ENCODE measurements at places on chromosomes 1 and 21.

DNA sequence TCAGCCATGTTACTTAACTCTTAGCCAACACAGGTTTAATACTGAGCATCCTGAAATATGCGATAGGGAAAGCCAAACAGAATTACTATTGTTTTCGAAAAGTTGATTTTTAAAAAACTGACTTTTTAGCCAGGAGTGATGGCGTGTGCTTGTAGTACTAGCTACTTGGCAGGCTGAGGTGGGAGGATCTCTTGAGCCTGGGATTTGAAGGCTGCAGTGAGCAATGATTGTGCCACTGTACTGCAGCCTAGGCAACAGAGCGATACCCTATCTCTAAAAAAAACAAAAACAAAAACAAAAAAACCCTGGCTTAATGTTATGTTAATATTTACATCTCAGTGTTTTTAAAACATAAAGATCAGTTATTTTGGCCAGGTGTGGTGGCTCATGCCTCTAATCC is 16.7 kb downstream of the NMNAT1 start:
- no peak for DNase-seq

DNA sequence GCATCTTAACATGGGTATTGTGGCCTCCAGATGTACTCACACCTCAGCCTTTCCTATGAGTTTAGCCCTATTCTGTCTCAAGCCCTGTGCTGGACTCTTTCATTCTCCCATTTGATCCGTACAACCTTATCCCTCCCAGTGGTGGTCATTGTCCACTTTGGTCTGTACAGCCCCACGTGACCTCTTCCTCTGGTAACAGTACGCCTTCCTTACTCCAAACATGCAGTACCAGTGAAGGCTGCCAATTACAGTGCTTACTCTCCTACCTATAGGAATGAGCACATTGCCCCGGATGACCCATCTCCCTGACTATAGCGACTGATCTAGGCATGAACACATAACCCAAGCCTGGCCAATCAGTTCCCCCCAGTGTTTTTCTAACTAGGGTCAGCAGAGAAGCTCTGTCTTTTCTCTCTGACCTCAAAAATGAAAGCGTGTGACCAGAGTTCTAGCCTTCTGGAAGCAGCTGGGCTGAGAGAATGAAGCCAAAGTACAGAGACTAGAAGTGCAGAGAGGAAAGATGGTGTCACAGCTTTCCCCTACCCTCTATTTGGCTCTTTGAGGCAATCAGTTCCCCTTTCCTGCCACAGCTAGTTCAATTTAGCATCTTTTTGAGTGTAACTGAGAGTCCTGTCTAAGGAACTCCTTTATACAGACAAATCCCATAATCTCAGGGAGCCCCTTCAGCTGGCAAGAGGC is 9.9 kb upstream of the QSOX1 start:
- DNase-seq = no peak

DNA sequence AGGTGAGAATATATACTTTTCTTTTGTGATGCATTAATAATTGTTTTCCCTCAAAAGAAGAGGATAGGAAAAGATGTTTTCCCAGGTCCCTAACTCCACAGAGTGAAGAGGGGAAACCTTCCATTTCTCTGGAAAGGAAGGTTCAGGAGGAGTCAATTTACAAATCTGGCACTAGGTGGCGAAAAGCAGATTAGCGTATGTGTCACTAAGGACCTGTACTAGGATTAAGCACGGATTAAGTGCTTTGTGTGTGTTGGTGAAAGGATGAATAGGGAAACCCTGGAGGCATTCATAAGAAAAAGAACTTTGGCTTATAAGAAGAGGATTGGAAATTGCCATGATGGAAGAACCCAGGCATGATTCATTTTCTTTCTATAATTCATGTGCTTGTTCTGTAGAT is 410.1 kb upstream of the PLXNA2 start:
- DNase-seq = peak; percentile 66

DNA sequence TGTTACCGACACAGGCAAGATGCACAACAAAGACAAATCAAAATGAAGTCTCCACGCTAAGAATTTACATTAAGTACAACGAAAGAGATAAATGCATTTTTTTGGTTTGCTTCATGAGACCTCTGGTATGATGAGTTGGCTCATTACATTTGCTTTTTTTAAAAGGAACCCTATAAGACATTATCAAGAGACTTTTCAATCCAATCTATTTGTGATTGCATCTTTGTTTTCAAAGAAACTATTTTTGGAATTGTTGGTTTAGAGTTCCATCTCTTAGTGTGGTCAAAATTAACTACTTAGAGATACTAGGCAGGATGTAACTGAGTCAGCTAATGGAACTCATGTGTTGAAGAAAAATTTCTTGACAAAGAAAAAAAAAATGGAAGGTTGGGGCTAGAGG is 200.1 kb downstream of the ZC3H11B start:
- no peak for DNase-seq

- DNase-seq = no peak
Measured at GRCh38 chr21:14844001-14844400, 220.8 kb downstream of the NRIP1 start.

GRCh38 chr21:17658931-17659330 is 46.2 kb upstream of the BTG3 start:
- no peak for DNase-seq

DNA sequence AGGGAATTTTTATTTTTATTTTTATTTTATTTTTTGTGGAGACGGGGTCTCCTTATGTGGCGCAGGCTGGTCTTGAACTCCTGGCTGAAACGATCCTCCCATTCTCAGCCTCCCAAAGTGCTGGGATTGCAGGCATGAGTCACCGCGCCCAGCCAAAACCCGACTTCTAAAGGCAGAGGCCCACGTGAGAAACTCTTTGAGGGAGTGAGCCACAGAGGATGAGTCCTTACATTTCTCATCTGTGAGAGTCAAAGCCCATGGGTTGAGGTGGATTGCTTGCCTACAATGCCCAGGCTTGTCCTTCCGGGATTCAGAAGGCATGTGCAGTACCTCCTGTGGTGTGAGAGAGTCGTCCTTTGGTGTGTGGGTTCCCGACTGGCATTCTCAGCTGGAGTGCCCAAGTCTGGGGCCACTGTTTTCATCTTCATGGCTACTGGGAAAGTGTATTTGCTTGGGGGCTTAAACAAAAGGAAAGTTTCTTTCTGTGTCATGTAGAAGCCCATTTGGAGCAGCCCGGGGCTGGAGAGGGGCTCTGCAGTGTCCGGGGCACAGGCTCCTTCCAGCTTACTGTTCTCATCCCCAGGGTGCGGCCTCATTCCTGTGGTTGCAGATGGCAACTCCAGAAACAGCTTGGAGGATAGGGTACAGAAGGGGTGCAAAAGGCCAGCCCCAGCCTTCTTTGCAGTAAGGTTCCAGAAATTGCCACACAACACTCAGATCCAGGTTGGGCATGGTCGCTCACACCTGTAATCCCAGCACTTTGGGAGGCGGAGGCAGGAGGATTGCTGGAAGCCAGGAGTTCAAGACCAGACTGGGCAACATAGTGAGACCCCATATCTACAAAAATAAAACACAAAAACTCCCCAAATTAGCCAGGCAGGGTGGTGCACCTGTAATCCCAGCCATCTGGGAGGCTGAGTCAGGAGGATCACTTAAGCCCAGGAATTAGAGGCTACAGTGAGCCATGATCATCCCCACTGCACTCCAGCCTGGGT is 29.4 kb upstream of the CSF3R start:
- no peak for DNase-seq

DNA sequence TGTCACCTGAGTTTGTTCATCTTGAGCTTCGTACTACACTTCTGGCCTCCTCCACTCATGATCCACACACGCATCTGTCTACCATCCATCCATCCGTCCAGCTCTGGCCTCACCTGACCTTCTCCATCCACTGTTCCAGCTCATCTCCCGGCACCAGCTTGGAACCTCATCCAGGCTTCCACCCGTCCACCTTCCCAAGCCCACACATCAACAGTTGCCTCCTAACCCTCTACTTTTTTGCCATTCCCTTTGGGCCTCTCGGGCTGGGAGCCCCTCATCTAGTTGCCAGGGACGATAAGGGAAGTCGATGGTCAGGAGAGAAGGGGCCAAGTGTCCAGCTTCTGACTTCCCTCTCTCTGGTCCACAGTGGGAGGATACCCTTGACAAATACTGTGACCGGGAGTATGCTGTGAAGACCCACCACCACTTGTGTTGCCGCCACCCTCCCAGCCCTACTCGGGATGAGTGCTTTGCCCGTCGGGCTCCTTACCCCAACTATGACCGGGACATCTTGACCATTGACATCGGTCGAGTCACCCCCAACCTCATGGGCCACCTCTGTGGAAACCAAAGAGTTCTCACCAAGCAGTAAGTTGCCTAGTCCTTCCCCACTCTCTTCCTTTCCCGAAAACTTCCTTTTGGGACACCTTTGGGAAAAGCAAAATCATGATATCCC is 3.4 kb upstream of the FALEC start:
- DNase-seq = no peak

DNA sequence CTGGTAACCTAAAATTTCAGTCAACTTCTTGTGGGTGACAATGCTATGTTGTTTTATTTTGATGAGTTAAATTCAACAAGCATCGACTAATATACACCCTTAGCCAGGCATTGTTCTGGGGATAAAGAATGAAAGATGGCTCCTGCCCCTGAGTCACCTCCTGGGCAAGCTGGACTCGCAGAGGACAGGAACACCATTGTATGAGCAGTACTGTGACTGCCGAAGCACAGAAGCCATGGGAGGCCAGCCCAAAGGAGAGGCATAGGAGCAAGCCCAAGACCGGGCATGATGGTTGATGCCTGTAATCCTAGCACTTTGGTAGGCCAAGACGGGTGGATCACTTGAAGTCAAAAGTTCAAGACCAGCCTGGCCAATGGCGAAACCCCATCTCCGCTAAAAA is 555.2 kb downstream of the OMA1 start:
- DNase-seq = no peak

- no peak for DNase-seq
Measured at GRCh38 chr1:213008564-213008963, 7.1 kb downstream of the ANGEL2 start.

DNA sequence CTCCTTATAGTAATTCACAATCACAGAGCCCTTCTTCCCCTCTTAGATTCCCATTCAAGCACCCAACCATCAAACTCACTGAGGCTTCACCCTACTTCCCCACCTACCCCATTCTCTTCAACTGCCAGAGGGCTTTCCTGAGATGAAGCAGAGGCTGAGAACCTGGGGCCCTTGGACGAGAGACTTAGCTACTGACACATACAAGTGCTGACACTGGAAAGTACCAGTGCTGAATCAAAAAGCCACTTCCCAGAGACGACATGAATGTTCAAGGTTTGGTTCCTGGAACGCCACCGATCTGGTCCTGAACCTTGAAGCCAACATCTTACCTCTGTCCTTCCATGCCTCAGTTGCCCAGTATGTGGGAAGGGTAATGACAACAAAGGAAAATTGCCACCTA is 16.6 kb upstream of the RAP1A start:
- DNase-seq = no peak

GRCh38 chr1:187445066-187445465 is 616.3 kb downstream of the PLA2G4A start:
- no peak for DNase-seq

GRCh38 chr1:36095760-36096405 is 7.2 kb downstream of the ADPRS start:
- peak; percentile 37 for DNase-seq

DNA sequence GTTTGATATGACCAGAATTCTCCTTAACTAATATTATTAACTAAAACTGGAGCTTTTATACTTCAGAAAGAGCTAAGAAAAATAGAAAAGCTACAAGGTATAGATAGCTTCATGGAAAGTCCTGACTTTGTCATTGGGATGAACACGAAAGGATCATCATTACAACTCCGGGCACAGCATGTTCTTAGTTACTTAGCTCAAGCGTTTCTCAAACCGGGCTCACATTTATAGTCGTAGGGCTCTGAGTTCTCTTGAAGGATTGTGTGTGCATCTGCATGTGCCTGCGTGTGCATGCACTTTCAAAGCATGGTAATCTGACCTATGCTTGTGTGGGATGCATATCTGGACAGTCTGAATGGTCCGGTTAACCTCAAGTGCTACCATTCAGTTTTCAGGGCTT is 20.4 kb upstream of the MAP10 start:
- DNase-seq = no peak

DNA sequence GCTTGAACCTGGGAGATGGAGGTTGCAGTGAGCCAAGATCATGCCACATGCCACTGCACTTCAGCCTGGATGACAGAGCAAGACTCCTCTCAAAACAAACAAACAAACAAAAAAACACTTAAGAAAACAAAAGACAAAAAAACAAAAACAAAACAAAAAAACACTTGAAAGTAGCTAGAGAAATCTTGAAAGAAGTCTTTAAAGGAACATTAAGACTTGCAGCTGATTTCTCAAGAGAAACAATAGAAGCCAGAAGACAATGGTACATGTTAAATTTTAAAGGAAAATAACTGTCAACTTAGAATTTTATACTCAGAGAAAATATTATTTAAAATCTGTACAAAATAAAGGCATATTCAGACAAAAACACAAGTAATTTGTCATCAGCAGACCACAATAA is 71.3 kb downstream of the HLX start:
- DNase-seq = no peak

DNA sequence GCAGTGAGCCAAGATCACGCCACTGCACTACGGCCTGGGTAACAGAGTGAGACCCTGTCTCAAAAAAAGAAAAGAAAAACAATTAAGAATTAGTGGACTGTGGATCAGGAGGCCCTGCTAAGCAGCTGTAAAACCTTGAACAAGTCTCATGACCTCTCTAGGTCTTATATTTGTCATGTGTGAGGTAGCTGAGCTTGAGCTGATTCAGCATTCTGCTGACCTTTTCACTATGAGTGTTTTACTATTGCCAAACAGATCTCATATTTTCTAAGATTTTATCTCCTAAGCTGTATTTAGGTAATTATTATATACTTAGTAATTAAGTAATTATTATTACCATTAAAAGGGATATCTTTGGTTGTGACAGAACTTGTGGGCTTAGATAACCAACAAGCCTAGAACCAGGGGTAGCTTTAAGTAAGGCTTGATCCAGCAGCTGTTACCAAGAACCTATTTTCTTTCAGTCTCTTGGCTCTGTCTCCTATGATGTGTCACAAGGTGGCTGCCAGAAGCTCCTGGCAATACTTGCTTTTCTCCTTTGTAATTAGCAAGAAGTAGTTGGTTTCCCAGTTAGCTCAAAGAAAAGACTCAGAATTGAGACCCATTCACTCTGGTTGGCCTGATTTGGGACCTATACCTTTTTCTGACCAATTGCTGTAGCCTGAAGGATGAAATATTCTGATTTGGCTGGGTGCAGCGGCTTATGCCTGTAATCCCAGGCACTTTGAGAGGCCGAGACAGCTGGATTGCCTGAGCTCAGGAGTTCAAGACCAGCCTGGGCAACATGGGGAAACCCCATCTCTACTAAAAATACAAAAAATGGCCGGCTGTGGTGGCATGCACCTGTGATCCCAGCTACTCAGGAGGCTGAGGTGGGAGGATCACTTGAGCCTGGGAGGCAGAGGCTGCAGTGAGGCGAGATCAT is 8.5 kb upstream of the ZC3H12A start:
- DNase-seq = no peak
